ENCODE measurements at places on chromosomes 13 and 19.

DNA sequence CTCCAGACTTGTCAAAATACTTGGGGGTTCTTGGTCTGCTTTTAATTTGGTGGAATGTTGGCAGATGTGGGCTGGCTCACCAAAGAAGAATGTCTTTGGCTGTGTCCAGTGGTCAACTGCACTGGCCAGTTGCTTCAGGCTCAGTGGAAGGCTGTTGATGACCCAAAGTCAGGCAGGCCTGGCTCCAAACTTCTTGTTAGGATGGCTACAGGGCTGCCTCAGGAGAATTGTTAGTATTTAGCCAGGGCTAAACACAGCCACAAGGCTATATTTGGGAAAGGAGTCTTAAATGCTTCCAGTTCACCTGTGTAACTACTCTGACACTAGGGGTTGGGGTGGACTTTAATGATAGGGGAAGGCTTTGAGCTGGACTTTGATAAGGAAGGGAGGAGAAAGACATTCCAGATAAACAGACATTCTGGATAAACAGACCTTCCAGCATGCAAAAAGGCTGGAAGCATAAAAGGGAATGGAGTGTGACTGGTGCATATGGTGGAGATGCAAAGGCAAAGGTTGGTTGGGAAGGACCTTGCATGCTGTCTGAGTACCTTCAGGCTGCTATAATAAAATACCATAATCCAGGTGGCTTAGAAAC, 116.8 kb downstream of the FOXO1 start:
- DNase-seq: no peak

DNA sequence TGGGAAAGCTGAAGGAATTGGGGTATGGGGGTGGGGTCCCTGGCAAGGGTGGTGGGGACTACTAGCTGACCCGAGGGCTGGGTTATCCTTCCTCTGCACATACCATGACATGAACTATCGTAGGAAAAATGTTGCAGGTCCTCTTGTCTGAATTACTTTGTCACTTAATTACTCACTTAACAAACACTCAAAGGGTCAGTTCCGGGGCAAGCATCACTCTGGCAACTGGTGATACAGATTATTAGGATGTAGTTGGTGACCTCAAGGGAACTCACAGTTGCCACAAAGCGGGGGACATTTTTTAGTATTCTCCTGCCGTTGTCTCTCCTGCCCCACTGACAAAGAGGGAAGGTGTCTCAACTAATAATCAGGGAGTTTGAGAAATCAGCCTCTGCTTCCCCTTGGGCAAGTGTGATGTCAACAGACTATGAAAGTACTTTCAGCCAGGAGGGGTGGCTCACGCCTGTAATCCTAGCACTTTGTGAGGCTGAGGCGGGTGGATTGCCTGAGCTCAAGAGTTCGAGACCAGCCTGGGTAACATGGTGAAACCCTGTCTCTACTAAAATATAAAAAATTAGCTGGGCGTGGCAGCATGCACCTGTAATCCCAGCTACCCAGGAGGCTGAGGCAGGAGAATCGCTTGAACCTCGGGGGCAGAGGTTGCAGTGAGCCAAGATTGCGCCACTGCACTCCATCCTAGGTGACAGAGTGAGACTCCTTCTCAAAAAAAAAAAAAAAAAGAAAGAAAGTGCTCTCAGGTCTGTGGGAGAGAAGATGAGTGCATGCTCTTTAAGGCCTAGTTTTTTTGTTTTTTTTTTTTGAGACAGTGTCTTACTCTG, 10.3 kb downstream of the DNAJB1 start:
- DNase-seq: peak; percentile 21

DNA sequence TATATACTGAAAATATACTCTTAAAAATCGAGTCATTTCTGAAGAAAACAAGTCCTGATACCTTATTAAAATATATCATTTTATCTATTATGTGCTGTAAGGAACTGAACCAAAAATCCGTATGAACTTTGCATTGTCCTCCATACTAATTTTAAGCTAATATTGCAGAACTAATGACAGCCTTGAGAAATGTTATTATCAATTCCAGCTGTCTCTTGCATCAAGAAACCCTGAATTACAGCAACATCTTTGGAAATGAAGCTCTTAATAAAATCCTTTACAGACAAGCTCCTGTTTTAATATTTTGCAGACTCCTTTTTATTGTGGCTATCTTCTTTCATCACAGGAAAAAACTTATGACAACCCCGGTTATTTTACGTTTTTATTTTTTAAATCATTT, 1335.3 kb downstream of the EFNB2 start:
- no peak for DNase-seq

- no peak for DNase-seq
These were observed 7.1 kb downstream of the SERTM1 start for GRCh38 chr13:36680913-36681312.

GRCh38 chr13:104015646-104016396, 949.6 kb upstream of the SLC10A2 start:
- no peak for DNase-seq

Measured in GF-D8 (cell line).